ENCODE measurements at places on chromosomes 2 and 18.

- no peak for DNase-seq
Measured at GRCh38 chr18:31516437-31516836, 18.5 kb downstream of the DSG2 start.

- no peak for DNase-seq
Measured at GRCh38 chr2:55099878-55100820, 49.9 kb upstream of the RTN4 start.

DNA sequence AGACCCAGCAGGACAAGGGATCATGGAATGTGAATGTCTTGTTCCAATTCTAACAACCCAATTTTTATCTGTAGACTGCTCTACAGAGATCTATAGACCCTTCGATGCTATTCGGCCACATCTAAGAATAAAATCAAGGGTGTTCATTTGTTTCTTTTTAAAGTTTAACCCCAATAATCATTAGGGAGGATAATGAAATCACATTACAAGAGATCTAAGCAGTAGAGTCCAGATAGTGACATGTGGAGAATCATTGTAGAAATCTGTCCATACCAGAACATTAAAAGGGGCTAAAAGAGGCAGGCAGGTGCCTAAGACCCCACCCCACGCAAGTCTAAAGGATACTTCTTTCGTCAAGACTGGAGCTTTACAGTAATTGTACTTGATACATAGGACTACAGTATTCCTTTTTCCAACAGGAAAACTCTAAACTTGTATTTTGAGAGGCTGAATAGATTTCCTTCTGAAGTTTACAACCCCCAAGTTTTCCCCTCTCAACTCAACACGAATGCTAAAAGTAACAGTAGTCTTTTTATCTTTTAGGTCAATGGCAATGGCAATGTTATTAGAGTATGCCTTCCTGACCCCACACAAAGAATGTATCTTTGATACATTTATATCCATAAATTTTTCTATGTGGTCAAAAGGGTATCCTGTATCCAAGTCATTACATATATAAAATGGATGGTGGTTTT lies 183.7 kb downstream of the TCF4 start:
- no peak for DNase-seq

- no peak for DNase-seq
Measured at GRCh38 chr18:56574861-56575260, 63.5 kb downstream of the TXNL1 start.

DNA sequence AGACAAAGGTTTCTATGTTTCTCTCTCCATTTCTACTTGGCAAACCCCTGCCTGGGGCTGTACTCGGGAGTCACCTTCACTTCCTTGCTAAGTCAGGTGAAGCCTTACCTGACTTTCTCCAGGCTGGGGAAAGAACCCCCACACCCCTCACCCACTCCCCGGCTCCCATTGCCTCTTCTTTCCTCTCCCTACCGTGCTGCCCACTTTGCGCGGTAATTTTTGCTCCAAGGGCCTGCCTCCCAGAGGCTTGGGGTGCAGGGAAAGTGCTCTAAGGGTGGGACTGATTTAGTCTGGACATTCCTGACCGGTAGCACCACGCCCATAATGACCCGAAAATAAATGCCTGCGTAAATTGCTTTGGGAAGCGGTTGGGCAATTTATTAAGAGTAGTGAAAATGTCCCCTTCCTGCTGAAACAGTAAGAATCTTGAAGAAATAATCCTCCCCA lies 49.1 kb upstream of the ATP6V1B1 start:
- DNase-seq = no peak

DNA sequence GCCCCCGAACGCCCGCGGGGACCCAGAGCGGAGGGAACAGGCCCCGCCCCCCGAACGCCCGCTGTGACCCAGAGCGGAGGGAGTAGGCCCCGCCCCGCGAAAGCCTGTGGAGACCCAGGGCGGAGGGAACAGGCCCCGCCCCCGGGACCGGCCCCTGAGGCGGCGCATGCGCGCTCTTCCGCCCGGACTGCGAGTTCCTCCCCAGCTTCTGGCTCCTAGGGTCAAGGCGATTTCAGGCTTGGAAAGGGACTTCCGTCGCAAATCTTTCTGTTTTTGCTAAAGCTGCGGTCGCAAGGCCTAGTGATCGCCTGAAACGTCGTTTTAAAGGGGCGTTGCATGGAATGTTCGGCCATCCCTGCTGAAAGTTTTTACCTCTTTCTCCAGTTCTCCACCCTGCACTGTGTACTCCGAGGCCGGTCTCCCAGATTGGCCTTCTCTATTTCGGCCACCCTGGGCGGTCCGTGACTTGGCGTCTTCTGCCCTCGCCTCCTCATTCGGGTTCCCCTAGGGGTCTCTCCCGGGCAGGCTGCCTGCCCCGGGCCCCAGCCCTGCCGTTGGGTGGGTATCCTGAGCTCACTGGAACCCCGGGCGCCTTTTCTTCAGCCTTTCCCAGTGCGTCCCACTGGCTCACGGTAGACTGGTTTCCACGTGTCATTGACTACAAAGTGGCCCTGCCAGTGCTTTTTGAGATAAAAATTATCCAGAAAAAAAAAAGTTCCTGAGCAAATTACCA lies 372 bp upstream of the WDSUB1 start:
- peak; percentile 95 for DNase-seq

- DNase-seq = no peak
Measured at GRCh38 chr2:29502460-29502911, 387.3 kb downstream of the CLIP4 start.

GRCh38 chr2:121911036-121911435 lies 155.6 kb downstream of the TSN start:
- DNase-seq = no peak

DNA sequence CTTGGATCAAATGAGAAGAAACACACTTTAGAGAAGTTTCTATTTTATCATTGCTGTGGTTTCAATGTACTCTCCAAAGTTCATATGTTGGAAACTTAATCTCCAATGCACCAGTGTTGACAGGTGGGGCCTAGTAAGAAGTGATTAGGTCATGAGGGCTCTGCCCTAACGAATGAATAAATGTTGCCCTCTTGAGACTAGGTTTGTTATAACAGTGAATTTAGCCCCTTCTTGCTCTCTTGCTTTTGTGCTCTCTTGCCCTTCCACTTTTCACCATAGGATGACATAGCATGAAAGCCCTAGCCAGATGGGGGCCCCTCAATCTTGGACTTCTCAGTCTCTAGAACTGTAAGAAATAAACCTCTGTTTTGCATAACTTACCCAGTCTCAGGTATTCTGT lies 664.8 kb downstream of the DCC start:
- DNase-seq = no peak

DNA sequence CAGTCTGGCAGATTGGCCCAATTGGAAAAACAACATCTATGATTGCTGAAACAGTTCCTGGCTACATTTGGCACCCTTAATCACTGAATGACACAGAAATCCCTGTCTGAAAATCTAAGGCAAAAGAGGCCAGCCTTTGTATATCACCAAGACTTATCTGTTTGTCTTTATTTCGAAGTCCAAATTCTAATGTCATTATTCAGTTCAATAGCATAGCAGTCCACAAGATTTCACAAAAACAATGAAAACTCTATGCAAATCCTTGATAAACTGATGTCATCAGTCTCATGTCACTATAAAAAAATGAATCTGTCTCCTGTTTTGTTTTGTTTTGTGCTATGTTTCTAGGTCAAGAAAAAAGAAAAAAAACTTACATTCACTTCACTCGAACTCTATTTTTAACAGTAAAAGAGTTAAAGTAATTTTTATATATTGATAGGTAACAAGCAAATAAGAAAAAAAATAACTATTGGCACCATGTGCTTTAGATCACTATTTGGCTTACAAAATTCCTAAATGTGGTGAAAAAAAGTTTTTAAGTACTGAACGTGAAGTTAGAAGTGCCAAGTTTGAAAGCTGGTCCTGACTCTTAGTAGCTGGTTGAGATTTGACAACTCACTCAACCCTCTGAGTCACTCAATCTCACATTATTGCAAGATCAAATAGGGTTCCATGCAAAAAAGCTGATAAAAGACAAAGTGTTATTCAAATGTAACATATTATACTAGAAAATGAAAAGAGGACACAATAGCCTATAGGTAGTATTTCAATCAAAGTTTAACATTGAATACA lies 359.3 kb downstream of the IRS1 start:
- DNase-seq = no peak

DNA sequence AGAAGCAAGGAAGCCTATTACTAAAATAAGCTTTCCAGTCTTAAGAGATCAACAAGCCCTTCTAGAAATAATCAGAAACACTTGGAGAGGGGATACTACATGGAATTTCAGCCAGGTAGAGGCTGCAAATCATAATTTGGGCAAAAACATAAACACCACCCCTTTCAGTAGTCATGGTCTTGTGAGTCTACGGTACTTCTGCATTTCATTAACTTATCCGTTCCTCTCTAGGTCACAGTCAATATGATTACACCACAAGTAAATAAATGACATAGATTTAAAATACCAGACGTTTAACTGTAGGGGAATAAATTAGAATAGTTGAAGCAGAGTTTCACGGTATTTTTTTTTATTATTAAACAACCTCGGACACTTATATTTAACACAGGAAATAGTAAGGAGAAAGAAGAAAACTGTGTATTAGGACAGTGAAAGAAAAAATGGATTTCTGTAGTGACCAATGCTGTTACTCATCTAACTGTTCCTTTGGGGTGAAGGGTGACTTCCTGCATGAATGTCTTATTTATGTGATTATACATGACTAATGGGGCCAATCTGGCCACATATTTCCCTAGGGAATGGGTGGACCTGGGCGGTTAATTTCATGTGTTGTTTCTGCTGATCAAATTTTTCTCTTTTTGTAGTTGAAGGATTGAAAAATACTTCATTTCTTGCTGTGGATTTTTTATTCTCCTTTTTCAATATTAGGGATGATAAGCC lies 456.6 kb upstream of the UBE2E3 start:
- no peak for DNase-seq

Measured in stimulated activated CD8-positive, alpha-beta memory T cell treated with anti-CD3 and anti-CD28 coated beads, Interleukin-4, amount 100 ng/mL, for 1 hour (primary cell).